ENCODE measurements at places on chromosomes 2 and 18.
A peak's percentile ranks its signal among the peaks of the same experiment; 100 is the strongest.

- no peak for DNase-seq
These were observed 137.9 kb downstream of the KLHL14 start for GRCh38 chr18:32634876-32635431.

GRCh38 chr2:171810422-171811244 is 83.4 kb downstream of the SLC25A12 start:
- DNase-seq, result no peak

GRCh38 chr2:201880579-201880978 is 74.2 kb downstream of the CDK15 start:
- DNase-seq, result no peak

GRCh38 chr18:48719974-48720654 is 181.3 kb downstream of the CTIF start:
- no peak for DNase-seq

- DNase-seq, result peak; percentile 36
These were observed 675 bp upstream of the SPIRE1 start for GRCh38 chr18:12658426-12659138.

Measured in colonic mucosa (tissue), 4 donors.